ENCODE measurements at places on chromosomes 5 and 9.
A peak's percentile ranks its signal among the peaks of the same experiment; 100 is the strongest.

- DNase-seq: no peak
These were observed 102.8 kb downstream of the MRPS30 start for GRCh38 chr5:44911501-44911900.

GRCh38 chr9:136255896-136256890, 10.6 kb upstream of the QSOX2 start:
- no peak for DNase-seq

- no peak for DNase-seq
These were observed 37.3 kb downstream of the ARHGEF28 start for GRCh38 chr5:73663161-73663859.

DNA sequence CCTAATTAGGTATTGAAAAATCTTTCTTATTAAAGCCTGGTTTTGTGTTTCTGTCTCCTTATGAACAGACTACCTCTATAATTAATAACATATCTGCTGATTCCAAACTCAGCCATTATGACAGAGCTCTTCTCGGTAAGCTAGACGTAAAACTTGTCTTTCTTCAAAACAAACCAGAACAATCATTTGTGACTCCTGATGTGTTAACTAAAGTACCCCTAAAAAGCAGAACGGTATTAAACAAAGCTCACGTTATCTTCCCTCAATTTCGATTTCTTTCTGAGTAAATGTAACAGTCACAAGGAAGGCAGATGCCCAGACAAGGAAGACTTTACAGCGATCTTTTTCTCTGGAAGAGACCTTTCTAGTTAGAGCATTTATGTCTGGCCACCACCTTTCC, 1.8 kb downstream of the SEMA5A start:
- no peak for DNase-seq

- no peak for DNase-seq
These were observed 77.8 kb downstream of the TTLL11 start for GRCh38 chr9:122015170-122015821.

DNA sequence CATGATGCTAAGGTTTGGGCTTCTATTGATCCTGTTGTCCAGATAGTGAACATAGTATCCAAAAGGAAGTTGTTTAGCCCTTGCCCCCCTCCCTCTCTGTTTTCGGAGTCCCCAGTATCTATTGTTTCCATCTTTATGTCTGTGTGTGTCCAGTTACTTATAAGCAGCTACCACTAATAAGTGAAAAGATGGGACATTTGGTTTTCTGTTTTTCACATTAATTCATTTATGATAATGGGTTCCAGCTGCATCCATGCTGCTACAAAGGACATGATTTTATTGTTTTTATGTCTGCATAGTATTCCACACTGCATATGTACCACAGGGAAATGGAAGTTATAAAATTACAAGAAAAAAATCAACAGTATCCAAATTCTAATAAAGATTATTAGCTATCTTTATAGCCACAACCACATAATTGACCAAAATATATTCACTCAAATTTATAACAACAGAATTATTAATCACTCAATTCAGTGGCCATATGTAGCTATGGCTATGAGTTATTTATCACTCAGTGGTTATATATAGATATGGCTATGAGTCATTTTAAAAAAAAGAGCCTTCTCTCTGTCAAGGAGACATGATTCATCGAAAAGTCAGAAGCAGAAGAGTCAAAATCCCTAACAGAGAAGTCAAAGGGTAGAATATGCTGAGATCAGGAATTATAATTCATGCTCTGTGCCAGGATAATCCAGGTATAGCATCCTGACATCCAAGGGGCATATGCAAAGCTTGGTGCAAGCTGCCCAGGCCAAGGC, 367.5 kb downstream of the DEPDC1B start:
- peak; percentile 72 for DNase-seq

GRCh38 chr5:95715799-95716461, 15.2 kb upstream of the RHOBTB3 start:
- DNase-seq: peak; percentile 89

- no peak for DNase-seq
These were observed 14.2 kb downstream of the TAL2 start for GRCh38 chr9:105676351-105676923.

- no peak for DNase-seq
These were observed 57.9 kb upstream of the CTNND2 start for GRCh38 chr5:11962122-11962521.

DNA sequence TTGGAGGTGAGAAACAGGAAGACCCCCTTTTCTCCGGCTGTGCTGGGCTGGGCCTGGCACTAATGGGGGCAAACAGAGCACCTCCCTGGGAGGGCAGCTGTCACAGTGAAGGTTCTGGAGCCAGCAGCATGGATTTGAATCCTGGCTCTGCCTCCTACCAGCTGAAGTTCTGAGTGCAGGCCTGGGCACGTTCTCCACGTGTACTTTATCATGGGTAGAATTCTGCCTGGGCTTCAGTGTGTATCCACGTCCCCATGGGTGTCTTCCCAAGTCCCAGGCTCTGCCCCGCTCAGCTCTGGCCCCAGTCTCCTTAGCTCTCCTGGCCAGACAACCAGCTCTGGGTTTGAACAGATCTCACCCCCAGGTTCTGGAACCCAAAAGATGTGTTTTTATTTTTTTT, 223.2 kb downstream of the PBX3 start:
- no peak for DNase-seq

GRCh38 chr5:72109625-72110024, 2.4 kb downstream of the MAP1B start:
- peak; percentile 15 for DNase-seq

DNA sequence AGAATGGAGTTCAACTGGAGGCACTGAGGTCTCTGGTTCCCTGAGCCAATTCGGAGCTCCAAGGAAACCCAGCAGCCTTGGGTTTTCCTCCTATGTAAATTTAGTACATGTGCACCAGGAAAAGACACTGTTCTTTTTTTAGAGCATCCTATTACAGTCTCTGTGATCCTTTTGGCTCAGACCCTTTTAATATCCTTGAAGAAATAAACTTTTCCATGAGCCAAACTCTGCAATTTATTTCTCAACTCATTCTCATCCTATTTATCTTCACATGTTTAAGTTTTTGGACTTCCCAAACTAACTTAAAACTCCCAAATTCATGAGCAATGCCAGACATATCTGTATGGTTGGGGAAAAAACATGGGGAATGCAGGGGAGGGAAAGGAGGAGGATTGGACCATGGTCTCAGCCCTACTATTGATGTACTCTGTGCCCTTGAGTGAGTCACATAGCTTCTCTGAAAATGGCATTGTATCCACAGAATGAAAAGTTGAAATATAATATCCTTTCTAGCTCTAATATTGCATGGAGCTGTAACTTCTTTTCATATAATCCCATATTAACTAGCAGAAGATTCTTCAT, 76.6 kb downstream of the PAPPA start:
- DNase-seq: no peak

DNA sequence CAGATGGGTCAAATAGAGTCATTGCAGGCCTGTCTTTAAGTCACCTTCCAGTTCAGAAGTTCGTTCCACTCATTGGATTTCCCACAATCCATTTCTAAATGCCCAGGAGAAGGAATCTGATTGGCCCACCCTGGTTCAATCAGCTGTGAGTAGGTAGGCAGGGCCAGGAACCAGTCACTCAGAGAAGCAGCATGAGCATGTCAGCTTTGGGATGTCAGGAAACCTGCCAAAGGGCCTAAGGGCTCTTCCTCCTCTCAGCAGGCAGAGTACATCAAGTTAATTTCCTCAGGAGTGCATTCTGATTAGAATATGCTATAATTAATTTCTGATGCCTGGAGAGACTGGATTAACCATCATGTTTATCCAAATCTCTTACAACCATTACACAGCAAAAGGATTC, 412.9 kb upstream of the CCNH start:
- no peak for DNase-seq

- DNase-seq: no peak
These were observed 198.6 kb downstream of the SH3GL2 start for GRCh38 chr9:17777465-17777864.

DNA sequence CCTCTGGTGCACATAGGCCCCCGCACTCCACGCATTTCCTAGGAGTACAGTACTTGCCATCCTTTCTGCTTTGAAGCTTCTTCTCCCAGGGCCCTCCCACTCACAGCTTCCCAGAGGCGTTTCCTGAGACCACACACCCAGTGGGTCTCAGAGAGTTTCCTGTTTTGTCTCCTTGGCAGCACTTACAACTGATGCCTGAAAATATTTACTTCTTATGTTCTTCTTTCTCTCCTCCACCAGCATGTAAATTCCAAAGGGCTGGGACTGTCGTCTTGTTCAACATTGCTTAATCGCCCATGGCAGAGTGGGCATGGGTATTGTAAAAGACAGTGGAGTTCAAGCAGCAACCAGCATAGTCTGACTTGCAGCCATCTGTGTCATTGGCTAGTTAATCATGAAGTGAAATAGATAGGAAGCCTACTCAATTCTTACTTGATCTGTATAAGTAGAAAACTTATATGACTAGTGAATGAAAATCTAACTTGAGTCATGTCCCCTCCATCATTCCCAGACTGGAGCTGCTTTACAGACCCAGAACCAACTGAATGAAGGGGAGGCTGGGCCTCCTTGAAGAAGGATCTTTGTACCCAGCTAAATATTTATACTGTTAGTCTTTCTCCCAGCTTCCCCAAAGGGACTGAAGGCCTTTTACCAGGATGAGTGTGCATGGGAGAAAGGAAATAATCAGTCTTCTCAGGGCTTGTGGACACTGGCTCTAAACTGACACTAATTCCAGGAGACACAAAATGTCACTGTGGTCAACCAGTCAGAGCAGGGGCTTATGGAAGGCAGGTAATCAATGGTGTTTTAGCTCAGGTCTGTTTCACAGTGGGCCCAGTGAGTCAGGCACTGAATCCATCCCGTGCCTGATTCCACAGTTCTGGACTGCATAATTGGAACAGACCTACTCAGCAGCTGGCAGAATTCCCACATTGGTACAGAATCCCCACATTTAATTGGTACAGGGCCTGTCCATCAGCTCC, 116.4 kb downstream of the SV2C start:
- DNase-seq: no peak

GRCh38 chr5:128579093-128579492, 41.0 kb upstream of the FBN2 start:
- peak; percentile 92 for DNase-seq

GRCh38 chr5:120358949-120359348, 105.2 kb upstream of the PRR16 start:
- peak; percentile 18 for DNase-seq

DNA sequence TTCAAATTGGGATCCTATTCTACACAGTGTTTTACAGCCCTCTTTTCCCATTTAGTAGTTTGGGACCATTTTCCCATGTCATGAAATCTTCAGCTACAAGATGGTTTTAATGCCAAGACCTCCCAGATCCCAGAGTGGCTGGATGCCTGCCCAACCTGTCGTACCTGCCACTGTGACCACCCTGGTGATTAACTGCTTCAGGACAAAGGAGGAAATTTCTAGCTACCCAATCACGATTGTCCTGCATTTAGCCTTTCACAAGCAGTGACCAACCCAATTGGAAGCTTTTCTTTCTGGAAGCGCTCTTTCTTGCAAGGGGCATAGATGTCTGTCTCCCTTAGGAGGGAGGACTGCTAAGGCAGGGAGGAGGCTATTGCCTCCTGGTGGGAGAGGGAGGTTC, 13.8 kb downstream of the IL9 start:
- DNase-seq: no peak

GRCh38 chr9:95499847-95500246, 16.9 kb downstream of the PTCH1 start:
- DNase-seq: peak; percentile 82

GRCh38 chr5:157761690-157762621, 18.4 kb downstream of the LSM11 start:
- peak; percentile 75 for DNase-seq

DNA sequence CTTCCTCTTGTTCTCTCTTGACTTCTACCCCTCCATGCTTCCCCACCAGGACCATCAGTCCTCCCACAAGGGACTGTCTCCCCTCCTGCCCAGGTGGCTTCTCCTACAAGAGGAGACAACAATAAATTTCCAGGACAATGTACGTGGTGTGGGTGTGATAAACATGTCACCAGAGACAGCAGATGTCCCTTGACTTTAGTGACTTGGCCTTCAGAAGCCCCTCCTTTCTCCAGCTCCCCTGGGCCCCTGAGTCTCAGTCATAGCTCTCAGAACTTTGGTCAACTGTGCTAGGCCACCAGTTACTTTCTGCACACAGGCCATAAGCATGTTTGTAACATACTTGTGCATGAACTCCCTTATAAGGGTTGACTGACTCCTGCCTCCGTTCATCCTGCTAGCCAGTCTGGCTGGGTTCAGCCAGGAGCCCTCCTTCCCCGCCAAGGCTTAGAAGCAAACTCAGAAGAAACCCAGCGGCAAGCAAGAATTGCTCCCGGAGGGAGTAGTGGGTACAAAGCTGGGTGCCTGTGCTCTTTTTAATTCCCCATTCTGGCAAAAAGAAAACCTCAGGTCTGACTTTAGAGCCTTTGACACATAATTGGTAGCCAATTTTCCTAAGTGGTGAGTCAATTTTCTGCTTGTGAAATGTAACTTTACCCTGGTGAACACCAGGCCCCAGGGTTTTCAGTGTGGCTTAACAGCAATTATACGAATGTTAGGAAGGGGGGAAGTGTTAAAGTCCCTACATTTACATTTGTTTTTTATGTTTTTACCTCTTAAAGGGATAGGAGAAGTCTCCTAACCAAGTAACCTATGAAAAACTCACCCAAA, 49.2 kb downstream of the EBF1 start:
- peak; percentile 28 for DNase-seq

GRCh38 chr9:97830884-97831829, 21.9 kb upstream of the FOXE1 start:
- no peak for DNase-seq

- DNase-seq: no peak
These were observed 291.2 kb downstream of the PRELID2 start for GRCh38 chr5:145543968-145544367.

DNA sequence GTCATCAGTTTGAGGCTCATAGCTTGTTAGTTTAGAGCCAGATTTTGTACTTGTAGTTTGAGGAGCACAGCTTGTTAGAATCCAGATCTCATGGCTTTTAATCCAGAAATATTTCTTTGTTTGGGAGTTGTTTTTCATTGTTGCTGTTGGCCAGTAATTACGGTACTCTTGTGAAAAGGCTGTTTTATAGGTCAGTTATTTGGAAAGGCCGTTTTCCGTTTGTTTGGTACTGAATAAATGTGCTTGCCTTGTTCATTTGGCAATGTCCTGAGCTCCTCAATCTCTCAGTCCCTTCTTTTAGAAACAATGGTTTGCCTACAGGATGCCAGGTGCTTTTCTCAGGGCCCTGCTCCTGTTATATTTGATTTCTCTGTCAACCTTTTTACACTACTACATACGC, 4.5 kb upstream of the MOB3B start:
- DNase-seq: no peak

DNA sequence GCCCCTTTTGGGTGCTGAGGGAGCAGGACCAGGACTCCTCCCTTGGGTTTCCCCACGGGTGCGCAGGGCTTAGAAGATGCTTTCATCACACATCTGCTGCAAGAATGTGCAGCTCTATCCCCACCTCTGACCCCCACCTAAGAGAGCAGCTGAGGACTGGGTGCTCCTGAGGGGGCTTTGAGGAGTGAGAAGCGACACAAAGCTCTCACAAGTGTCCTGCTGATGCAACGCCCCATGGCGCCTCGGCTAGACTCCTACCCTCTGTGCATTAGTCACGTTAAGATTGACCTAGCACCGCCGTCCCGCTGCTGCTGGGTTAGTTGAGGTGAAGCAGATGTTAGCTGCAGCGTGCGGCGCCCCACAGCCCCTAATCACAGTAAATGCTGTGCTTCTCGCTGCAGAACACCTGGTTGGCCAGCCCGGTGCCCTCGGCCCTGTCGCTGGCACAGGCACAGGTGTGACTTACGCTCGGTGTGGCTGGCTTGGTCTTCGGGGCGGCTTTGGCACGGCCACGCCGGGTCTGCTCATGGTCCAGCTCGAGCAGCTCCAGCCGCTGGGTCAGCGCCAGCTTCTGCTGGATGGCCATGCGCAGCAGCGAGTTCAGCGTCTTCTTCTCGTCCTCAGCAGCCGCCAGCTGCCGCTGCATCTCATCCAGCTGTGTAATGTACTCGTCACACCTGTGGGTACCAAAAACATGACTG, 45.0 kb upstream of the IPPK start:
- DNase-seq: no peak
